ENCODE measurements at places on chromosomes 7 and 10.

DNA sequence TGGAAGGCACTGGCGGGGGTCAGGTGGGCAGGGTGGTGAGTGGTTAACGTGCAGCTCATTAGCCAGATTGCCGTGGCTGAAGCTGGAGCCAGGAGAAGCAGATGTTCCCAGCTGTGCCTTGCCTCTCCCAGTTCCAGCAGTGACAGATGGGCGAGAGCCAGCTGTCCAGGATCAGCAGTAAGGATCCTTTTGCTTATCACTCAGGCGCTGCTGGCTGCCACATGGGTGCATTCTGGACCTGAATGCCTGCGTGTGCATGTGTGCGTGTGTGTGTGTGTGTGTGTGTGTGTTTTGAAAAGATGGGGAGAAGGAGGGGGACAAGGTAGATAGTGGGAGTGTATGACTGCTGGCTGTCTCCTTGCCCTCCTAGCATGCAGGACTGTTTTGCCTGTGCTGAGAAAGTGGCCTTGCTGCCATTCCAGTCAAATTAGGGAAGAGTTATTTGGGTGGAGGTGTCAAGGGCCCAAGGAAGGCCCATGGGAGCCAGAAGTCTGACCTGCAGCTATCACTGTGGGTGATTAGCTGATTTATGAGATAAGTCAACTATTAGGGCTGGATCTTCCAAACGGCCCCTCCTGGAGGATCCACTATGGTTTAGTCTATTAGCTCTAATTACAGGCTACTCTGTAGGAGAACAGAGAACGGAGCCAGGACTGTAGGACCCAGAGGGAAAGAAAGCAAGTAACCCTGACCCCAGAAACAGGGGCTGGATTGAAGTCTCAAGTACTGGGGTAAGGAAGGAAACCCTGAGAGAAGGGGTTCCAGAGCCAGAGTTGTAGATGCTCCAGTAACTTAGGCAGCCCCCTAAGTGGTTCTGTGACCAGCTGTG is 3.3 kb downstream of the EPHA1 start:
- no peak for DNase-seq

DNA sequence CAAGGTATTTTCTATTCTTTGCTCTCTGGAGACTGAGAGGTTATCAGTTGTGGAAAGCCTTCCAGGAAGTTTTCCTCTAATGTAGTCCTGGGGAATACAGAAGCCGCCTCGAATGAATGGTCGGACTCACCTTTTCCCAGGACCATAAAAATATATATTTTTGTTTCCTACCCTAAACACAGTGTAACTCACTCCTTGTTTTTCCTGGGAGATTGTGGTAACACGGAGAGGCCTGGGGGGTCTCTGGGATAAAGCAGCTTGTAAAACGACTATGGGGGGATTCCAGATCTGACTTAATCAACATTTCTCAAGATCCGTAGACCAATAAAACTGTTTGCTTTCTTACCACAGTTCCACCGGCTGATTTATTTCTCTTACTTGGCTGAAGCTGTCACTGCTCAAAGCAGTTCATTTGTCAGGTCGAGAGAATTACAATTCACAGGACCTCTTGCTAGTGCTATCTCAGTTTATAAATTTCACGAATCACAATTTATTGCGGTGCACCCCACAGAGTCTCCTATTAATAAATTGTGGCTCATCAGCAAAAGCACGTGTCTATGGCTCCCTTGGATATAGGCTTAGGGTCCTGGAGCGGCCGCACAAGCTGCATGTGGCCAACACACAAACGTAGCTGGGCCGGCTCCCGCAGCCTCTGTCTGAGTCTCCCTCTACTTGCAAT is 176.3 kb upstream of the BMPER start:
- no peak for DNase-seq

DNA sequence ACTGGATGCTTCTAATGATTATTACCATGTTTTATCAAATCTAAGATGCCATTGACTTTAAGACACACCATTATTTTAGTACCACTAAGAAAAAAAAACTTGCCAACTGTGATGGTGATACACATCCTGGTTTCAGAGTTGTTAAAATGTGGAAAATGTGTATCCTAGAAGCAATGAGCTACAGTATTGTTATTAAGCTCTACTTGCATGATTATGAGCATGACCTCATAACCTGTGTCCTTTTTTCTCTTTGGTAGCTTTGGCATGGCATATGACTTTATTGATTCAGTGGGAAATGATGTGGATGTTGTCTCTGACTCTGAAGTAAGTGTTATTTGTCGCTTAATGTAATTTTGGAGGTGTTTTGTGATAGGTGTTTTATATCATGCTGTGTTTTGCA is 3.3 kb downstream of the EDRF1 start:
- DNase-seq = no peak

GRCh38 chr10:64515970-64516699 is 994.9 kb downstream of the REEP3 start:
- no peak for DNase-seq

DNA sequence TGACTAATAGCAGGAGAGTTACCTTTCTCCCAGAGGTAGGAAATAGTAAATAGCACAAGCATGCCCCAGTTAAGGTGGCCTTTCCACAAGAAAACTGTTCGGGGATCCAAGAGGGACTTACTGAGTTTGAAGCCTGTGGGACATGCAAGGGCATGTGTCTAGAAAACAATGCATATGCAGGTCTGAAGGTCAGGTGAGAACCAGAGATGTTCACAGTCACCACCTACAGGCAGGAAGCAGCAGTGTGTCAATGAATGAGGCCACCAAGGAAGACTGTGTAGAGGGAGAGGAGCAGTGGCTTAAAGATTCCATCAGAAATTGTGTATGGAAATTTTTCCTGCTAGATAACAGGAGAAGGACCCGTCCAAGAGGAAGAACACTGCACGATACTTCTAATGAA is 66.0 kb downstream of the CALD1 start:
- DNase-seq = no peak

DNA sequence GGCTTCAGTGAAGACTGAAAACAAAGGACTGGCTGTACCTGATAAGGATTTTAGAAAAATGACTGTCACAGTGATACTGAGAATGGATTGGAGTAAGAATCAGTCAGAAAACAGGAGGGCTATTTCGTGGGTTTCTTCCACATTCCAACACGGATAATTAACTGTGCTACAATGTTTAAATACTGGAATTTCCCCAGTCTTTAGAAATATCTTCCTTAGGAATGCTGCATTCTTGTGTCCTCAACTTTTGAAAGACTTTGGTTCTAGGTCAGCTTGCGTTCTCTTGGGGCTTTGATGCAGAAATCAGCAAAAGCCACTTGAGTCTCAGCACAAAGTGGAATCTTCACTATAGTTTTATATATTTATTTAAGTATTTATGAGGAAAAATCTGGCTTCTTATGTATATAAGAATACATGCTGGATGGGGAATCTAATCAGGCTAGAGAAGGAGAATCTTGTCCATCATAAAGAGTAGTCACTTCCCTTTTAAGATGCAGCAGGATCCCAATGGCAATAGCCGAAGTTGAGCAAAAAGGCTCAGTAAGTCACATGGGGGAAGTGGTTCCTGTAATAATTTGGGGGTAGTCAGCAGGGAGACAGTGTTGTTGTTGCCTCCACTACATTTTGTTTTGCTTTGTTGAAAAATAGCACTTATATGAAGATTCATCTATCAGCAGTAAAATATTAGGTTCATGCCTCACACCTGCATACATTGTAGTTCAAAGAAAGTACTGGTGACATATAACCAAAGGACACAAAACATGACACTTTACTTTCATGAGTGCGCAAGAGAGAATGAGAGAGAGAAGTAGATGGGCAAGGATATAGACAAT is 86.0 kb downstream of the CH25H start:
- no peak for DNase-seq

DNA sequence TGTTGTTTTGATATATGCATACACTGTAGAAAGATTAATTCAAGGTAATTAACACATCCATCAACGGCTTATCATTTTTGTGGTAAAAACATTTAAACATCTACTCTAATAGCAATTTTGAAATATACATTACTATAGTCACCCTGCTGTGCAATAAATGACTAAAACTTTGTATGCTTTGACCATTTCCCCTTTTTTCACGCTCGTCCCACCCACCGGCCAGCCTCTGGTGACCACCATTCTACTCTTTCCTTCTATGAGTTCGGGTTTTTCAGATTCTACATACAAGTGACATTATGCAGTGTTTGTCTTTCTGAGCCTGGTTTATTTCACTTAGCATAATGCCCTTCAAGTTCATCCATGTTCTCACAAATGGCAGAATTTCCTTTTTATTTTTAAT is 21.3 kb downstream of the CYCS start:
- no peak for DNase-seq

GRCh38 chr10:132400547-132401151 is 3.6 kb downstream of the PWWP2B start:
- no peak for DNase-seq

GRCh38 chr7:862157-862556 is 14.2 kb upstream of the GET4 start:
- DNase-seq = no peak

GRCh38 chr10:96456296-96456840 is 57.4 kb downstream of the TLL2 start:
- DNase-seq = no peak
